ENCODE measurements at places on chromosomes 12 and 14. TPM values are rescaled to one million over a fixed set of nuclear protein-coding genes. Genes with fewer than 3 reads are reported as not detected.

ACSS3 gene
- total RNA-seq, result 0.13 TPM

DNA sequence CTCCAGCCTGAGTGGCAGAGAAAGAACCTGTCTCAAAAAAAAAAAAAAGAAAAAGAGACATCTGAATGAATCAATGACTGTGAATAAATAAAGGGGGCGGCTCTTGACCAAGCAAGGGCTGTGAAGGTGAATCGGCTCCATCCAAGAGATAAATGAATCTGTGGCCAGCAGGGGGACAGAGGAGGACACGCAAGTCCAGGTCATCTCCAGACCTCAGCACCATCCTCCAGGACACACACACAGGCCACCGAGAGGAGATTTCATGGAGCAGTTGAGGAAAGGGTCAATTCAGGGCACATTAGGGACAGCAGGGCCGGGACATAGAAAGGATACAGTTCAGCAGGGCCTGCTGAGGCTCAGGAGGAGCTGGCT, 21.6 kb downstream of the TRPV4 start:
- no peak for DNase-seq

- DNase-seq, result no peak
Observed at GRCh38 chr12:11577658-11578260, 71.7 kb upstream of the ETV6 start.

ABCC9 gene
- 0.10 TPM for total RNA-seq

GRCh38 chr12:79673354-79673753, 17.4 kb downstream of the PAWR start:
- DNase-seq, result no peak

DNA sequence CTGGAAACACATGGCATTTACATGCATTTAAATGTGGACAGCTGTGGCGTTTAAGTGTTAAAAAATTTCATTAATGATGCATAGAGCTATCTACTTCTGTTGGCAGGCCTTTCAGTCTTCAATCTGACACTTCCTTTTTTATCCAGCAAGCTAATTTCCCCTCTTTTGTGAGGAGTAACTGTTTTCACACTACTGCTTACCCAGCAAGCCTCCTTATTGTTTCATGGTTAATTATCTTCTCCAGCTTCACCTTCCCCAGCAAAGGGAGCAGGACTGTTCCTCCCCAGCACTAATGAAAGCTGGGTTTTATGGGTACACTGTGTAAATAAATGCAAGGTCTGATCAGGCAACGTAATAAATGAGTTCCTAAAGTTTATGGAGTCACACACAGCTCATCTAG, 129.4 kb upstream of the NPAS3 start:
- DNase-seq, result no peak

DNA sequence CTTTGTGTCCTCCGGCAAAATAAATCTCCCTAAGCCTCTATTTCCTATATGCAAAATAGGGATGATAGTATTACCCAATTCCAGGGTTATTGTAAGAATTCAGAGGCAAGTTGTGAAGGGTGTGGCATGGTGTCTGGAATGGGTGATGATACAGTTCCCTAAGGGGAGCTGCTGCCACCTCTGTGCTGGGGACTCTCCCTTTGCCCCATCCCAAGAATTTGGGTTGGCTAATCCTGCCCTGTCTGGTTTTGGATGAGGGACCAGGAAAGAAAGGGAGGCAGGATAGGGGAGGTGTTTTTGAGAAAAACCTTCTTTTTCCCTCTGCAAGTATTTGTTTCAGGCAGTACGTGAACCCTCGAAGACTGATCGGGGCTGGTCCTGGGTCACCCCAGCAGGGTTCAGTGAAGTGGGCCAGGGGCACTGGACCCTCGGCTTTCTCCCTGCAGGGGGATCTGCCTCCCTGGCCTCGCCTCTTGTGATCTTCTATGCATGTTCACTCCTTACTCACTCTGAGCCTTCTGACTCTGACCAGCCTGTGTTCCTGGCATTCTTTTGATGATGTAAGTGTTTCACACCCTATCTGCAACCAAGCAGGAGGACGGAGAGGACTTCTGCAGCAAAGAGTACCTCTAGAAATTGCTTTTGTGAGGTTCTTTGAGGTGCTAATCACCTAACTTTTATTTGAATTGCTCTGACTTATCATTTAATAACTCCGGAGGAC, 60.8 kb downstream of the RASSF3 start:
- DNase-seq, result no peak

DNA sequence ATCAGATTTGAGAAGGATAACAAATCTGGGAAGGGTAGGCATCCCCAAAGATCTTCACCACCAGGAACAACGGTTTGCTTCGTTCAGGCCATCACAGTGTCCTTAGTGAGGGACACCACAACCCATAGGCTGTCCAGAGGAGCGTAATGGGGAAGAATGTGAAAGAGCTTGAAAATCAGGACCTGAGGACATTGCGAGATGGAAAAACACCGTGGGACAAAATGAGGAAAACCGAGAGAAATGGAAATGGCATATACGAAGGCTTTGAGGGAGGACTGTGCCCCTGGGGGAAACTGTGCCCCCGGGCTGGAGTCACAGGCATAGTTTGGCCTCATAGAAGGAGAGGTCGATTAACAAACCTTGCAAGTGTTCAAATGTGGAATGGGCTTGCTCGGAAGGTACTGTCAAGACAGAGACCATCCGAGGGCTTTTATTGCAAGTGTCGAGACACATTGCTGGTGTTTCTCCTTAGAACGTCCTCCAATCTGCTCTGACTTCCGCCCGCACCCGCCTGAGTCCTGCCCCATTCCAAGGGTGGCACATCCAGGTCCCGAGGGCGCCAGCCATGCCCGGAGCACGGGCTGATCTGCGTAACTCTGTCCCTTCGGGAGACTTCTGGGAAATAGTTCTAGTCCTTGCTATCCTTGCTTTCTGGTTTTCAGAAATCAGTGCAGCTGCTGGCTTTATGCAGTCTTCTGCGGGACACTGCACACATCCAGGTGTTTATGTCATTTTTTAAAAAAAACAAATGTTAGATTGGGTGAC, 885 bp upstream of the PALS1 start:
- peak; percentile 22 for DNase-seq

GRCh38 chr12:114238808-114239207, 167.1 kb downstream of the TBX5 start:
- DNase-seq, result no peak

GRCh38 chr14:39582028-39582654, 149.9 kb upstream of the FBXO33 start:
- DNase-seq, result no peak

DNA sequence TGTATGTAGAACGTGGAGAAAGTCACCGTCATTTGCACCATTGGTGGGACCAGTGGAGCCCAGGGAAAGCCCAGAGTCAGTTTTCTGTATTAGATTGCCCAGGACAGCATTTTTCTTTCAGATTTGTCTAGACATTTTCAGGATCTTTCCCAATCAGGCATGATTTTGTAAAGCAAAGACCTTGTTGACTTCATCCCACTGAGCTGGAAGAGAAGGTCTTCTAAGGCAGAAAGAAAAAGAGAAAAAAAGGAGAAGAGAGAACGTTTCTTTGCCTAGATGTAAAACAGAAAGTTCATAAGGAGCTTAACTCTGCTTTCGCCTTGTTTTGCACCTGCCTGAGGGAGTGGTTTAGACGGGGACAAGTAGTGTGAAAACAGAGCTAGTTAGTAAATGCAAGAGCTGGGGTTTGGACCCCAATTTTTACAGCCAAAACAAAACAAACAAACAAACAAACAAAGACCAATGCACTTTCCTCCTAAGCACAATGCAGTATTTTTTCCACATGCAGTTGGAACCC, 273.1 kb downstream of the ZFP36L1 start:
- DNase-seq, result no peak

GRCh38 chr14:69663300-69663643, 51.9 kb downstream of the SUSD6 start:
- no peak for DNase-seq

GRCh38 chr14:67514203-67514607, 18.9 kb upstream of the PLEKHH1 start:
- DNase-seq, result no peak

TAS2R19 gene
- 2.7 TPM for total RNA-seq

DNA sequence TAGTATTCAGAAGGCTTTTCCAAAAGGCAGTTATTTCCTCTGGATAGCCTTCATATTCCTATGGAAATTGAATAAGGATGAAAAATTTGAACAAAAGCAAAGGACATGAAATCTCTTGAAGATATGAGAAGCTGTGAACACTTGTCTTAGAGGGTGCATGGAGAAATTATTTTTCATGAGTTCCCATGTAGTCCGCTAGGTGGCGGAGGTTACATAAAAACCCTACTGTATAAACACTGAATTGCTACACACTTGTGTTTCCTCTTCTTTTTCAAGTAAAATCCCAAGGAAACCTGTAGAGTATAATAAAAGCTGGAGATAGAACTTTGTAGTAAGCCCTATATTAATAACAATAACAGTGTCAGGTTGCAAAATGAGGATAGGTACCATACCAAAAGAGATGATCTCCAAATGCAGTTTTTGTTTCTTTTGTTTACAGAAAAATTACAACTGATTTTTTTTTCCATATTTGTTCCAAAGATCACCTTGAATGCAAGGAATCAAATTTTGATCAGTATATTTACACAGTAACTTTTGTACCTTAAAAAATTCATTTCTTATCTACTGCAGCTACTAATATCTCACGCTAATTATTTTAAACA, 37.8 kb upstream of the OR4E1 start:
- DNase-seq, result no peak

ANKRD33 gene
- not detected for total RNA-seq

PDE3A gene
- 0.10 TPM for total RNA-seq

KLHDC1 gene
- 12.5 TPM for total RNA-seq

DNA sequence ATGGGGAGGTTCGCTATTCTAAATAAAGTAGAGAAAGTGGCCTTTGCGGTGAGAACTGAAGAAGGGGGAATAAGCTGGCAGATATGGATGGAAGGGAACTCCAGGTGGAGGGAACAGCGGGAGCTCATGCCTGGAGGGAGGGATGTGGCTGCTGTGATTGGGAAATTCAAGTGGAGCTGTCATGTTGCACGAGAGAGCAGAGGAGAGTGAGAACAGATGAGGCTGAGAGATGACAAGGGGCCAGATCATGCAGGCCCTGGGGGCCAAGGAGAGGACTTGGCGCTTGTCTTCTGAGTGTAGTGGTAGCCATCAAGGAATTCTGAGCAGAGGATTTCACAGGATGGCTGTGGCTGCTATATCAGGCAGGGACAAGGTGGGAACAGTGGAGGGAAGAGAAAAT, 35.0 kb downstream of the TGFB3 start:
- DNase-seq, result no peak

- DNase-seq, result no peak
Observed at GRCh38 chr12:5643266-5643665, 211.4 kb downstream of the NTF3 start.

RASSF8 gene
- 0.50 TPM for total RNA-seq

- peak; percentile 68 for DNase-seq
Observed at GRCh38 chr12:96516472-96517430, 27.4 kb downstream of the CFAP54 start.

DNA sequence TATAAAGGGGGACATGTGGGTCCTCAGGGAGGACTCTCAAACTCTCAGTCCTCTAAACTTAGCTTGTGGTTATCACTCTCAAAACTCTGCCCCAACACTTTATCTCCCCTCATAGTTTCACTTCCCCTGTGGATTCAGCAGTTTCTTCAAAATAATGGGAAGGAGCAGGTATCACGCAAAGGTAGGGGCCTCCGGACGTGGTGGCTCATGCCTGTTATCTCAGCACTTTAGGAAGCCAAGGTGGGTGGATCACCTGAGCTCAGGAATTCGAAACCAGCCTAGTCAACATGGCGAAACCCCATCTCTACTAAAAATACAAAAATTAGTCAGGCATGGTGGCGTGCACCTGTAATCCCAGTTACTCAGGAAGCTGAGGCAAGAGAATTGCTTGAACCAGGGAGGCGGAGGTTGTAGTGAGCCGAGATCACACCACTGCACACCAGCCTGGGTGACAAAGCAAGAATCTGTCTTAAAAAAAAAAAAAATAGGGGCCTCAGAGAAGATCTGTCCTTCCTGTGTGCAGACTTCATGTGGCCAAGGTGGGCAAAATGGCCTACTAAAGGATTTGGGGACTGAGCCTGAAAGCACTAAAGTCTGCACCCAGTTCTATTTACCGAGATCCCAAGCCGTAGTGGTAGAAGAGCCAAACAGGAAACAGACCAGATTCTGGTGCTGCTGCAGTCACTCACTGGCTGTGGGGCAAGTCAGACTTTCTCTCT, 6.4 kb downstream of the ITGB7 start:
- DNase-seq, result no peak

LHX5 gene
- not detected for total RNA-seq

- DNase-seq, result no peak
Observed at GRCh38 chr12:77571127-77571526, 259.6 kb upstream of the NAV3 start.

SLC16A7 gene
- 54.6 TPM for total RNA-seq

DNA sequence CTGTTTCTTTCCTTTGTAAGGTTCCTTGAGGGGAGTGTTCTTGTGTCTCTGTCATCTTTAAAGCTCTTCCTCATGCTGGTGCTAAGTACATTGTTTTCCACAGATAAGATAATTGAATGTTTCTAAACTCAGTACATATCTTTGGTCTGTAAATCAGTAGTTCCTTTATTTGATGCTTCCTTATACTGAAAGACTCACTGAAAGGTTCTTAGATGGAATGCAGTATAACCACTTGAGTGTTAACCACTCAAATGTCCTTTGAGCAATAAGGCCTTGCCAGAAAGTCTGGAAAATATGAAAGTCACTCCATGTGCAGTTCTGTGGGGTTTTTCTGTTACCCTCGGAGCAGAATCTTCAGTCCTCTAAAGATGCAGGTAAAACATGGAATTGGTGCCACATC, 23.0 kb upstream of the RNU6-8 start:
- no peak for DNase-seq

GRCh38 chr12:80186727-80187217, 87.4 kb downstream of the OTOGL start:
- DNase-seq, result peak; percentile 40

GRCh38 chr14:23589606-23590005, 11.0 kb upstream of the JPH4 start:
- no peak for DNase-seq

FIGNL2 gene
- total RNA-seq, result 1.3 TPM

GRCh38 chr12:14313379-14314138, 51.9 kb upstream of the ATF7IP start:
- DNase-seq, result no peak

RNASE1 gene
- total RNA-seq, result not detected

DNA sequence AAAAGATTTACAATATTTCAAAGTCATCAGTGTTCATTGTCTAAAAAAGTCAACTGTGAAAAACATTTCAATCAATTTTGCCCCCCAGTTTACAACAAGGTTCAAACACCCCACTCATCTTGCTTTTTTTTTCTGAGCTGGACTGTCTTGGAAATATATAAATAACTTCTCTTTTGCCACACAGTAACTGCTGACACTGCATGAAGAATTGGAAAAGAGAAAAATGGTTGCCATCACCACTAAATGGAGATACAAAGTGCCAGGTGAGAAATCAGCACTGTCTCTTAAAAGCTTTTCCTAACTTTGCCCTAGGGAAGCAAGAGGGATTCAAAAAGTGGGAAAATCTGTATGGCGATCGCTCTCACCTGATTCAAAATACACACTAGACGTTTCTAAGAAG, 101.4 kb downstream of the TRAFD1 start:
- no peak for DNase-seq

CLEC1B gene
- not detected for total RNA-seq
